Progenitor cell of endocrine pancreas (in vitro differentiated cells): ENCODE measurements at places on chromosomes 3 and 15.

GRCh38 chr3:10366651-10367101 is 45.8 kb upstream of the SEC13 start:
- DNase-seq, result no peak

DNA sequence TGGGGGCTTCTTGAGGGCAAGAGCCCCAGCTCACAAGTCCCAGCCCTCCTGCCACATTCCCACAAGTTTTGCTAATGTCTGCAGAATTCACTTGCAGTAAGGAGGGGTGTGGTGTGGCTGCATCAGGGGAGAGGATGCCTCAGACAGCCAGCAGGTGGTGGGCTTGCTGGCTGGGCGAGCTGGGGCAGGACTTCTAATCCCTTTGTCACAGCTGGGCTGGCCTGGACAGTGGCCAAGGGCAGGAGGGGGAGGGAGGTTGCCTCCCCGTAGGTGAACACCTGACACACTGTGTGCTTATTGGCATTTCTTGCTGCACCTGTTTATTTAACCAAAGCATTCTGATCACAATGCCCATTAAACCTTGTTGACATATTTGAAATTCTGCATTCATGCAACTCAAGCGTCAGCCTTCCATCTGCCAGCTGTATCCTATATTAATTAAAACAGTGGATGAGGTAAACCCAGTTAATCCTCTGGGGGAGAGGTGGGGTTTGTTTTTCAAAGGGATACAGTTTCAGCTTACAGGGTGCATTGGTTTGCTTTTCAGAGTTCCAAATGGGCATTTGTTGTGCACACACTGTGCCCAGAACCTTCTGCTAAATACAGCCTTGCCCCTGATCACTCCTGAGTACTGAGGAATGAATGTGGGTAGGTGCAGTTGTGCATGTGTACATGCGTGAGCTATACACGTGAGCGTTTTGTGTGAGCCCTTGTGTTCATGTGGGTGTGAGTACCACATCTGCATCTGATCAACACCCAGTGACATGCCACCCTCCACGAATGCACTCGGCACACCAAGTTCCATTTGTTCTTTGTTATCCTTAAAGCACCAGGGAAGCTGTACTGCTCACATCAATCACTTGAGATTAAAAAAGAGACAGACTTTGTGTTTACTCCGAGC is 268.7 kb downstream of the XXYLT1 start:
- DNase-seq, result no peak

DNA sequence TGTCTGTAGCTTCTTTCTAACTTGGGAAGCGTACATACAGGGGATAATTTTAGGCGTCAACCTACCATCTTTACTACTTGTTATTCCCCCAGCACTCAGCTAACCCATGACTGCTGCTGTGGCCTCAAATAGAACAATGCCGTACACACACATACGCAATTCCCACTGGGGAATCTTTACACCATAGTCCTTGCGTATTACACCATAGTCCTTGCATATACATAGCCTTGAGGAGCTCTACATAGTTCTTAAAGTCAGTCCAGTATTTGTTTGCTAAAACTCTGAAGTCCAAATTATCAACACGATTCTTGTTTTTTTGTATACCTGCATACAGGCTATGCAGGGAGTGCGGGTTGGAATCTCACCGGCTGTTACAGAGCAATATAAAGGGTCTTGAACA is 67.2 kb downstream of the CGNL1 start:
- no peak for DNase-seq

GRCh38 chr15:42490671-42491538 is at the start of gene ZNF106:
TSS of gene ZNF106 (minus strand) at chr15:42491141. CDS start at chr15:42472289, 18,852 bp downstream.
- DNase-seq, result peak; percentile 87
